ENCODE measurements at places on chromosomes 5 and 9.

DNA sequence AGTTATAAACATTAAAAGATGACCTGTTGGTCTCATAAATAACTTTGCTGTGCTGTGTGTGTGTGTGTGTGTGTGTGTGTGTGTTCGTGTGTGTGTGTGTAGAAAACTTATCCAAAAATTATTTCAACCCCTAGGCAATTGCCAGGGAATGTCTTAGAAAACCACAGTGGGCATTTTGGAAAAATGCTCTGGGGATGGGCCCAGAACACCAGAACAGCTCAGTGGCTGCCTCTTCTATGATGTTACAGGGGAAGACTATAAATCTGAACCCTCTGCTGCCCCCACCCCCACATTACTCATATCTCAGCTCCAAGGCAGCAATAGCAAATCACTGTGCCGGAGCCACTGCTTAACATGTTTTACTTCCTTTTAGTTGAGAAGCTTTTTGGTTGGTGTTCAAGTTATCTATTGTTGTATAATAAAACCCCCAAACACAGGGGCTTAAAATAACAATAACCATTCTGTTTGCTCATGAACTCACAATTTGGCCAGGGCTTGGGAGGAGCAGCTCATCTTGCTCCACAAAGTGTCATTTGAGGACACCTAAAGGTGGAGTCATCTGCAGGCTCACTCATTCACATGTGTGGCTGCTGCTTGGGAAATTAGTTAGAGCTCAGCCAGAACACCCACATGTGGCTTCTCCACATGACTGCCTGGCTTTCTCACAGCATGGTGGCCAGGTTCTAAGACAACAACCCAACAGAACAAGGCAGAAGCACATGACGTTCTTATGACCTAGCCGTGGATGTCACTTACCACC is 40.4 kb downstream of the ACTBL2 start:
- DNase-seq, result no peak

GRCh38 chr5:145943674-145944121 is 7.3 kb downstream of the SH3RF2 start:
- DNase-seq, result no peak

- DNase-seq, result peak; percentile 58
Observed at GRCh38 chr9:114003758-114004157, 74.3 kb downstream of the AMBP start.

DNA sequence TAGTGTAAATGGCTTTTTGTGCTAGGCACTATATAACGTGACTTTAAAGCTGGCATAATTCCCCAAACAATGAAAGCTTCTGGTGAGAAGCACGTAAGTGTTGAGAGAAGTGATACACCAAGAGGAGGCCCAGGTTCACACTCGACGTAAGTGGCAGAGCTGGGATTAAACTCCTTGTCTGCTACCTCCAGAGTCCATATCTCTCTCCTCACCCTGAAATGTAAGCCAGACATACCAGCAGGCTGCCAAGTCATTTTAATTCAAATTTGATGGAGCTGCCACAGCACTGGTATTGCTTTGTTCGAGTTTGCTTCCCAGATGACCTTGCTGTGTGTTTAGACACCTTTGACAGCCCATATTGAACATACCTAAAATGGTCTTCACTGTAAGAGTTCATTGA is 319.7 kb downstream of the GLIS3 start:
- DNase-seq, result no peak

DNA sequence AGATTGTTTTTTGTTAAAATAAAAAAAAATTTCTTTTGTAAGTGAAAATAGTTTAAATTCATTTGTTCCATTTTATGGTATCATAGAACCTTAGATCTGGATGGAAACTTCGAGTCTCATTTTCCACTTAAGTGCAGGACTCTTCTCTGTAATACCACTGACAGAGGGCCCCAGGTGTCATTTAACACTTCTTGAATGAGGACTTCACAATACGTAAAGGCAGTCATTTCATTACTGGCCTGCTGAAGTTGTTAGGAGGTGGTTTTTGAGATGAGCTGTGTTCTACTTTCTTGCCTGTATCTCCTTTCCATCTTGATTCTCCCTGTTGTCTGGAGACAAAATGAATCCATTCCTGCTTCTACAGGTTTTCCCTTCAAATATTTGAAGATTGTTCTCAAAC is 455.3 kb downstream of the DMRT2 start:
- DNase-seq, result no peak

GRCh38 chr5:55904152-55904551 is 53.0 kb downstream of the IL31RA start:
- no peak for DNase-seq

DNA sequence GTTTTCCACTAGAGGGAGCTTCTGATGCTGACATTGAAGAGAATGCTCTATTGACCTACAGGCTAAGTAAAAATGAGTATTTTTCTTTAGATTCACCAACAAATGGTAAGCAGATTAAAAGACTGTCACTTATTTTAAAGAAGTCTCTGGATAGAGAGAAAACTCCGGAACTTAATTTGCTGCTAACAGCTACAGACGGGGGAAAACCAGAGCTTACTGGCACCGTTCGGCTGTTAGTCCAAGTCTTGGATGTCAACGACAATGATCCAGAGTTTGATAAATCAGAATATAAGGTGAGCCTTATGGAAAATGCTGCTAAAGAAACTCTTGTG is 764 bp downstream of the PCDHA11 start:
- peak; percentile 27 for DNase-seq

GRCh38 chr5:93247105-93247504 is 333.9 kb downstream of the NR2F1-AS1 start:
- no peak for DNase-seq

GRCh38 chr9:110932863-110933262 is 105.4 kb downstream of the LPAR1 start:
- DNase-seq, result no peak

- no peak for DNase-seq
Observed at GRCh38 chr5:34914671-34915138, 599 bp downstream of the RAD1 start.

- no peak for DNase-seq
Observed at GRCh38 chr5:38547257-38547656, 9.2 kb downstream of the LIFR start.

- DNase-seq, result no peak
Observed at GRCh38 chr9:115653171-115653606, 500.4 kb upstream of the PAPPA start.

- no peak for DNase-seq
Observed at GRCh38 chr5:639253-639530, 27.1 kb downstream of the CEP72 start.
